ENCODE measurements at places on chromosomes 1 and 21.

DNA sequence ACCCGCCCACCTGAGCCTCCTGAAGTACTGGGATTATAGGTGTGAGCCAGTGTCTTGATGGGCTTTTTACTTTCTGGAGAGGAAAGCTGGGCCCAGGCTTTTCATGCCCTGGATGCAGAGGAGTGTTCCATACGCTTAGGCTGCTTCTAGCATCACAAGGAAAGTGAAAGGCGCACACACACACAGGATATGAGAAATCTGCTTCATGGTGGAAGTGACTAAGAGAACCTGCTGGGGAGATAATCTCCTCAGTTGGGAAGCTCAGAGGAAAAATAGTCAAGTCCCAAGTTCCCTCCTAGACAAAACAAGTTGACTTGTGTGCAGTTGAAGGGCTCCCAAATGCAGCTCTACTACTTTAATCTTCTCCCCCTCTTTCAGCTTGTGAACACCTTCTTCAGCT, 2.2 kb downstream of the NUDC start:
- peak; percentile 79 for DNase-seq

GRCh38 chr1:1540090-1540817, at the start of gene TMEM240:
TSS of gene TMEM240 (minus strand) at chr1:1540624. CDS start at chr1:1540346, 278 bp downstream.
- peak; percentile 82 for DNase-seq

- no peak for DNase-seq
Measured at GRCh38 chr1:14845851-14846250, 247.4 kb downstream of the KAZN start.

DNA sequence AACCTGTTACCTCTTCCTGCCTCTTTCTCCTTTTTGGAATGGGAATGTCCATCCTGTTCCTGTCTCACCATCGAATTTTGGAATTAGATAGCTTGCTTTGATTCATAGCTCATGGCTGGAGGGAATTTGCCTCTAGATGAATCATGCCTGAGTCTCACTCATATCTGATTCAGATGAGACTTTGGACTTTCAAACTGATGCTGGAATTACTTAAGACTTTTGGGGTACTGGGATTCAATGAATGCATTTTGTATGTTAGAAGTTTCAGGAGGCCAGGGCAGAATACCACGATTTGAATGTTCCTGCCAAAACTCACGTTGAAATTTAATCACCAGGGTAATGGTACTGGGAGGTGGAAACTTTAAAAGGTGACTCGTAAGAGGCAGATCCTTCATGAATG, 132.4 kb downstream of the DSCAM start:
- no peak for DNase-seq

GRCh38 chr1:32330558-32331151, 5.4 kb downstream of the MARCKSL1 start:
- DNase-seq: no peak

GRCh38 chr1:155960081-155960745, 18.1 kb downstream of the ARHGEF2 start:
- DNase-seq: no peak

GRCh38 chr1:204370176-204370575, 10.4 kb upstream of the PLEKHA6 start:
- DNase-seq: no peak

DNA sequence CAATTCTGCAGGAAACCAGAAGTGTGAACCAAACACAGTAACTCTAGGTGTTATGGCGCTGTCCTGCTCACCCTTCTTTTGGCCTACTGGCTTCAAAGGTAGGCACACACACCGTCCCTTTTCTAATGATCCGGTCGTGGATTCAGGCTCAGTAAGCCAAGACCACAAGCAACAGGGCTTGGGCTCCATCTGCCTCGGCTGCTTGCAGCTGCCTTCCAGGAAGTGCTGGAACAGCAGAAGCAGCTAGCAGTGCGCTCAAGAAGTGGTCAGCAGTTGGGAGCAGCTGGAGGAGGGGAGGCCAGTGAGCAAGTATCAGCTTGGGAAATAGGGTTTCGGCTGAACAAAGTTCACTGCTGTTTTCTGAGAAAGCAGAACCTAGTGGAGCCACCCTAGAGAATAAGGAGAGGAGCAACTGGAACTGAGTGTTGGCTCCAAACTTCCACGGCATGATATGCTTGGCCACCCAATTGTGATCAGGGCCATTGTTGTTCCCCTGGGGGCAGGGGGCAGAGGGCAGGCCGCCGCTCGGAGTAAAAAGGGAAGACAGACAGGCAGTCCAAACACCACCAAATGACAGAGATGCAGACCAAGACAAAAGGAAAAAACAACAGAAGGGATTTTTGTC, 173.4 kb downstream of the TOMM20 start:
- peak; percentile 58 for DNase-seq

GRCh38 chr1:7422081-7422480, 349.0 kb upstream of the VAMP3 start:
- DNase-seq: no peak

GRCh38 chr1:14055442-14056223, 355.6 kb downstream of the PRDM2 start:
- DNase-seq: peak; percentile 45

- no peak for DNase-seq
Measured at GRCh38 chr1:35691080-35691479, 27.6 kb downstream of the C1orf216 start.

All from iris pigment epithelial cell (primary cell).